Activated CD4-positive, alpha-beta memory T cell treated with anti-CD3 and anti-CD28 coated beads for 36 hours (primary cell): ENCODE measurements at places on chromosomes 11 and 22. TPM values are rescaled to one million over a fixed set of nuclear protein-coding genes. Genes with fewer than 3 reads are reported as not detected.

The MMP8 gene
- not detected for total RNA-seq

The PHF21B gene
- not detected for total RNA-seq

The TCN1 gene
- not detected for total RNA-seq

DNA sequence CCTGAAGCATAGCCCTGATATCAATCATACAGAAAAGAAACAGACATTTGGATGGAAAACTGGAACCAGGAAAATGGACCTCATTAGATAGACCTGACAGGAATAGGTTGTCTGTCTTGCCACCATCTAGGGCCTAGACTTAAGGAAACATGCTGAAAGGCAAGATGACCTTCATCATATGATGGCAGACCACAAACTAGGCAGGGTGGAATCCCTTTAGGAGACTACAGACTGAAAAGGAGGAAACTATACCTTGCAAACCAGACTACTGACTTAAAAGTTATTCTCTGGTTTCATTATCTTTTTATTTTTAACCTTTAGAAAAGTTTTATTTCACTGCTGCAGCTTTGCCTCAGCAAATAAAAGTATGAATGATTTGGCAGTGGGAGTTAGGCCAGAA is 20.3 kb downstream of the SBF2 start:
- no peak for DNase-seq

- peak; percentile 38 for DNase-seq
These were observed 23.9 kb upstream of the TCF20 start for GRCh38 chr22:42294034-42294985.

- DNase-seq, result no peak
These were observed 19.0 kb upstream of the RASD2 start for GRCh38 chr22:35521358-35522224.
